Glutamatergic neuron (in vitro differentiated cells): ENCODE measurements at places on chromosomes 6 and 20. TPM values are rescaled to one million over a fixed set of nuclear protein-coding genes. Genes with fewer than 3 reads are reported as not detected.

ZNF391 gene
- total RNA-seq = 8.3 TPM

DNA sequence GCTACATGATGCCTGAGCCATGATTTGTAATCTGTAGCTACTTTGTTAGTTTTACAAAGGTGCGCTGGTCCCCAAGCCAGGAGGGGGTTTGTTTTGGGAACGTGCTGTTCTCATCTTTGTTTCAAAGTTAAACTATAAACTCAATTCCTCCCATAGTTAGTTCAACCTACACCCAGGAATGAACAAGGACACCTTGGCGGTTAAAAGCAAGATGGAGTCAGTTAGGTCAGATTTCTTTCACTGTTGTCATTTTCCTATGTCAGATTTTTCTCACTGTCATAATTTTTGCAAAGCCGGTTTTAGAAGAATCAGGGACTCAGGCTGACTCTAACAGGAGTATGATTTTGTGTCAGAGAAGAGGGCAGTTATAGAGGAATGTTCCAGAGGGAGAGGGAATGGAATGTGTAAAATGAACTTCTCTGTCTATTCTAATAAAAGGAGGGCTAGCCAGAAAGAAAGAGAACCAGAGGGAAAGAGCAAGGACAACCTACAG, 2.3 kb upstream of the GMPR start:
- H3K36me3 ChIP-seq = no peaks in the 10 kb centered on the region
- no peak overlapping the region for H3K4me3 ChIP-seq
- no peak overlapping the region for H3K27ac ChIP-seq
- H3K27me3 ChIP-seq = peaks cover 7% of the 10 kb centered on the region

GRCh38 chr20:58014628-58015315, 213.7 kb downstream of the ANKRD60 start:
- H3K27ac ChIP-seq = no peak overlapping the region
- H3K4me3 ChIP-seq = no peak overlapping the region
- no peak for DNase-seq

DNA sequence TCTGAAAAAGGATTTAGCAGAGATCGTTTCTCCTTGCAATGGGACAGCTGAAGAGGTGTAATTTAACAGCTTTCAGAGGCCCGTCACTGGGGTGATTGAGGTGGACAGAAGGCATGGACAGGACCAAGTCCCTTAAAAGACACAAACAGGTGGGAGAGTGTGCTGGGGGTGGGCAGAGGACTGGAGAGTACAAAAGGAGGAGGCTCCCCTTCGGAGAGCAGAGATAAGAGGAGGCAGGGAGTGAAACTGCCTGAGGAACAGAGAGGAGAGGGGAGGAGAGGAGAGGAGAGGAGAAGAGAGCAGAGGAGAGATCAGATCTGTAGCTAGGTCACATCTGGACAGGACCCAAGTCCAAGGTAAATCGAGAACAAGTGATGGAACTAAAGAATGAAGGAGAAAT, 48.6 kb upstream of the PKHD1 start:
- no peaks in the 10 kb centered on the region for H3K36me3 ChIP-seq
- peaks cover 9% of the 10 kb centered on the region for H3K4me1 ChIP-seq
- no peak overlapping the region for H3K4me3 ChIP-seq
- no peaks in the 10 kb centered on the region for H3K27me3 ChIP-seq
- H3K27ac ChIP-seq = no peak overlapping the region

- no peak overlapping the region for H3K4me3 ChIP-seq
- H3K27ac ChIP-seq = no peak overlapping the region
- H3K36me3 ChIP-seq = no peaks in the 10 kb centered on the region
- H3K4me1 ChIP-seq = peaks cover 26% of the 10 kb centered on the region
Observed at GRCh38 chr6:100283285-100283684, 181.4 kb downstream of the SIM1 start.
